ENCODE measurements at places on chromosomes 13 and 19.

DNA sequence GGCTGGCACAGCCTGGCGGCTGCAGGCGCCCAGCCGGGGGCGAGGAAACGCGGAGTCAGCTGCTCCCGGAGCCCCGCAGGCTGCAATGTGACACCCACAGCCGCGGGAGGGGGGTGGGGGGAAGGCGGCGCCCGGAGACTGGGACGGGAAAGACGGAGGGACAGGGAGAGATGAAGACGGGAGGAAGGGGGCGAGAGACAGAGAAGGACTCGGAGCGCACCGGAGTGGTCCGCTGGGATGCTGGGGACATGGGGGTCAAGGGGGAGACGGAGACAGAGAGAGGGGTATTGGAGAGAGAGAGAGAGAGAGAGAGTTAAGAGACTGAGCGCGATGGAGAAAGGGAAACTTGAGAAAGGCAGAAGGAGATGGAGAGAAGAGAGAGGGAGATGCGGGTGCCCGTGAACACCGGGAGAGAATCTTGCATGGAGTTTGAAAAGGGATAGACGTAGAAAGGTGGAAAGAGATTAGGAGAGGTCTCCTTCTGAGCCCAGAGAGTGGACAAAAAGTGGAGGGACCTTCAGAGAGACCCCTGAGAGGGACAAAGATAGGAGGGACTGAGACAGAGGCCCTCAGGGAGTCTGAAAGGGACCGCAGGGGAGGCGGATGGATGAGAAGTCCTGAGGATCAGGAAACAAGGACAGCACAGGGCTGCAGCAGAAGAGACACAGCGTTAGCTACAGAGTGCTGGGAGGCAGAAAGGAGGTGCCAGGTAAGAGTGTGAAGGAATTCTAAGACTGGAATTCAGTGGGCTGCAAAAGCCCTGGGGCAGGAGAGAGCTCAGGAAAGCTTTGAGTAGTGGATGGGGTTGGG is 1.0 kb downstream of the SCN1B start:
- DNase-seq, result no peak

DNA sequence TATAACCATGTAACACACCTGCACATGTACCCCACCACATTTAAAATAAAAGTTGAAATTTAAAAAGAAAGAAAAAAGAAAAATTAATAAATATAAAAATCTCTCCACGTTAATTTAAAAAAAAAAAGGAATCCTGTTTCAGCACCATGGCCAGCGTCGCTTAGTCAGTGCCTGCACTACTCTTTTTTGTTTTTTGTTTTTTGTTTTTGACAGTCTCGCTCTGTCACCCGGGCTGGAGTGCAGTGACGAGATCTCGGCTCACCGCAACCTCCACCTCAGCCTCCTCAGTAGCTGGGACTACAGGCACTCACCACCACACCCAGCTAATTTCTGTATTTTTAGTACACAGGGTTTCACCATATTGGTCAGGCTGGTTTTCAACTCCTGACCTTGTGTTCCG is 835.9 kb downstream of the UQCRFS1 start:
- DNase-seq, result no peak

DNA sequence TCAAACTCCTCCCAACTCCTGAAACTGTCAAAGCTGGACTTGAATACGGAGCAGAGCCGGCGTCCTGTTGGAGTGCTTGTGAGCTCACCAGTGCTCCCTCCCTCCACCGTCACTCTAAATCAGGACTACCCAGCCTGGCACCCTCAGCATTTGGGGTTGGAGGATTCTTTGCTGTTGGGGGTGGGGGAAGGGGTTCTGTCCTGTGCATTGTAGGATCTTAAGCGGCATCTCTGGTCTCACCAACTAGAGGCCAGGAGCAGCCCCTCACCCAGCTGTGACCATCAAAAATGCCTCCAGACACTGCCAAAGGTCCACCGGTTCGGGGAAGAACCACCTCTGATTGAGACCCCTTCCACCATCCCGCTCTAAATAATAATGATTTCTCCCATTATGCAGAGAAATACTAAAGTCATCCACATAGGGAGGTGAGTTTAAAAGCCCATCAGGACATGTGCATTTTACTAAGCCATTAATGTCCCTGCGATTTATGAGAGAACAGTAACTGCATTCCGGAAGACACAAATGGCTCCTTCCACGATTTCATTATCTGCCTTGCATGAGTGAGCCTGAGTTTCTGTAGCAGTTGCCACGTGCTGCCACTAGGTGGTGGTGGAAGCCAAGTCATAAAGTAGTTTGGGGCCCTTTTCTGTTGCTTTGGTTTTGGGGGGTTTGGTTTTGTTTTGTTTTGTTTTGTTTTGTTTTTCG is 16.1 kb upstream of the USP29 start:
- peak; percentile 12 for DNase-seq

DNA sequence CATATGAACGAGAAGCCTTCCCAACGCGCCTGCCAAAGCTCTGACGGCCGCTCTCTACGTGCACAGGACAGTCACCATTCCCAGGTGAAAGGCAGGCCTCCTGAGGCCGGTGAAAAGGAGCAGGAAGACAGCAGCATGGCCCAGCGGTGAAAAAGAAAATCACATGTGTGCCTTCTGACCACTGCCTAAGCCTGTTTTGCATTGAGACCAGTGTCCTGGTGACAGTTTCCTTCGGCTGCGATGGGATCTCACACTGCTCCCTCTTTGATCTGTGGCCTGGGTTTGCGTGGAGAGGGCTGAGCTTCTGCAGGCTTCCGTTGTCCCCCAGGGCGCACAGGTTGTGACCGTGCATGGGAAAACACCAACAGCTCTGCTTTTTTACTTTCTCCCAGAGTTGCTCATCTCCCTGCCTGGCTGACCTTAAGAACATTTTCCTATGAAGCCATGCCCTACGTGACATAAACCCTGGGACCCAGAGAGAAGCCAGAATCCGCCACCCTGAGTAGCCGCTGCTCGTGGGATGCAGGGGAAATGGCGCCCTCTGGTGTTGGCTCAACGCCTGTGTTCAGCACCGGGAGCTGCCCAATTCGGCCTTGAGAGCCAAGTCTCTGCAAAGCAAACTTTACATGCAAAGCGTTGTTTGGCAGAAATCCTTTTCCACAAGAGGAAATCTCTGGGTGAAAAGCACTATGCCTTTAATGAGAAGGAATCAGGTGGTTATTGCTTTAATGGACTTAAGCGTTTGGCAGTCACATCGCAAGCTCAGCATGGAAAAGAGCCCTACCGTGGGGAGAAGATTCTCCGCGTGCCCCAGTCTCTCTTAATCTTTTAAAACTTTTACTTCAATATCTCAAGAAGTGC is 112.2 kb upstream of the GPR12 start:
- DNase-seq, result peak; percentile 17

- no peak for DNase-seq
These were observed 9.1 kb downstream of the PLD3 start for GRCh38 chr19:40357640-40358039.
